SHP77 treated with DMSO at 0.1 percent for 48 hours (cell line): ENCODE measurements at places on chromosomes 5 and 9.
A peak's percentile ranks its signal among the peaks of the same experiment; 100 is the strongest.

DNA sequence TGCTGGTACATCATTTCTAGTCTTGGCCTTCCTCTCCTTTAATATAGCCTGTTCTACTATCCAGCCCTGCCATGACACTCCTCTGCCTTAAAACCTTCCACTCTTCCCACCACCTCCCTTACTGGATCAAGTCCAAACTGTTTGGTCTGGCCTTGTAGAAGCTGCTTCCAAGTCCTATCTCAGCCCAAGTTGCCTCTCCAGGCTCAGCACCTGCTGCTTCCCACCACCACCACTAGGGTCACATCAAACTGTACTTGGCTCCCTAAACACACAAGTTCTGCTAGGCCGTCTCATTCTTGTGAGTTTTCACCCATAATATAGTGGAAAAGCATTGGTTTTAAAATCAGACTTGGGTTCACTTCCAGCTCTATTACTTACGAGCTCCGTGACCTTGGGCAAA is 1.4 kb downstream of the NDUFA8 start:
- peak; percentile 15 for DNase-seq

- no peak for DNase-seq
Observed at GRCh38 chr5:105033637-105034400, 1471.2 kb upstream of the NUDT12 start.

GRCh38 chr5:72271702-72272101 is 48.3 kb downstream of the MRPS27 start:
- DNase-seq: no peak

- DNase-seq: peak; percentile 50
Observed at GRCh38 chr5:104817127-104817526, 1254.5 kb upstream of the NUDT12 start.

DNA sequence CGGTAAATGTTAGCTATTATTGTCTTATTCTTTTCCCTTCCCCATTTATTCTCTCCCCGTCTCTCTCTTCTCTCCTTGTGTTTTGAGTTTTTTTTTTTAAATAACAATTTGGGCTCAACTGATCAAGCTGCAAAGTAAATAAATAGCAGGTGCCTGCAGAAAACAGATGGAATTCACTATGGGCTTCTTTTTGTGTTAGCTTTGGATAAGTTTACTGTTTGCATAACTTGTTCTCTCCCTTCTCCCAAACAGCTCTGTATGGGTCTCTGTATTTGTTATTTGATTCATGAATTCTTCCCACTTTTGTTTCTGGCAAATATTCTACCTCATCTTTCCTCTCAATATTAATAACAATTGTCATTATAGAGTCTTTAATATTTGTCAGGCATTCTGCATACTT is 111.8 kb upstream of the ASTN2 start:
- DNase-seq: no peak

DNA sequence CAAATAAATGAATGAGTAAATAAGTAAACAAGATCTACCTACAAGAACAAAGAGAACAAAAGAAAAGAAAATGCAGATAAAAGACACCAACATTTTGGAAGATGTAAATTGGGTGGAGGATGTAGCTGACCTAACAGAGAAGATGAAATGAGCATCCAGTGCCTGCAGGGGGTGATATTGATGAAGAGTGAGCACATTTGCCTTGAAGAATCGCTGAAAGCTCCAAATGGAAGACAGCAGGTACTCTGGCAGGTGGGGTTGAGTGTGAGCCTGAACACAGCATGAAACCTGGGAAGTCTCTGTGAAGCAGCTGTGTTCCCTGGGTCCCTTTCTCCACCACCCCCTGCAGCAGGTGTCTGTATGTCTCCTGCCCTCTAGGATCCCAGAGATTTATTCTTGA is 125.6 kb downstream of the NXNL2 start:
- DNase-seq: no peak

DNA sequence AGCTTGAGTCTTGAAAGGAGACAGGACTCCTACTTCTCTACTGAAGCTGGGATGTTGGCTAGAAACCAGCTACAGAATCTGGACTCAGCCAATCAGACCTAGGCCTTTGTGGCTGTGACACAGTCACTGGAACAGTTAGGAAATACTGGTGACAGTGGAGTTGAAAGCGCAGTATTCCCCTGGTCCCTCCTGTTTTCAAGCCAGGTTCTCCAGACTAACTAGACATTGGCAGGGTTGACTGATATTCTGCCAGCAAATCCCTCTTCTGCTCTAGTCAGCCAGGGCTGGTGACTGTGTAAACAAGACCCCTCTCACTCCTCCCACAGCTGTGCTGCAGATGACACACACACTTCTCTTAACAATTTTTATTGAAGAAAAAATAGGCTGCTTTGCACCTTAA is 8.7 kb downstream of the SHROOM1 start:
- no peak for DNase-seq

- no peak for DNase-seq
Observed at GRCh38 chr9:18920141-18921084, 112.6 kb downstream of the SAXO1 start.

DNA sequence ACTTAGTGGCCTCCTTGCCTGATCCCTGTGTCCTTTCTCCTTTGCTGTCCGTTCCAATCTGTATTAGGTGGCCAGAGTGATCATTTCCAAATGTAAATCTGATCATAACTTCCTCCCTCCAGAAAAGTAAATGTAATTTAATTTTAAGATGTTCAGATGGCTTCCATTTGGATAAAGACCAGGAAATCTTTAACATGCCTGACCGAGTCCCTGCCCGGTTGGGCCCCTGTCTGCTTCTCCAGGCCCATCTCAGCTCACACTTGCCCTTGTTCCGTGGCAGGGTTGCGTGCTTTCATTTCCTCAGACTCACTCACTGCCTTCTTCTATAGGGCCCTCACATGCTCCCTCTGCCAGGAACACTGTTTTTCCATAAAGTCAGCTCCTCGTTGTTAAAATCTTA is 7.6 kb downstream of the MAP3K1 start:
- DNase-seq: no peak

- DNase-seq: peak; percentile 48
Observed at GRCh38 chr9:126781186-126782052, 23.4 kb upstream of the ZBTB43 start.

GRCh38 chr5:160843240-160843639 is 8.8 kb downstream of the ATP10B start:
- DNase-seq: no peak

DNA sequence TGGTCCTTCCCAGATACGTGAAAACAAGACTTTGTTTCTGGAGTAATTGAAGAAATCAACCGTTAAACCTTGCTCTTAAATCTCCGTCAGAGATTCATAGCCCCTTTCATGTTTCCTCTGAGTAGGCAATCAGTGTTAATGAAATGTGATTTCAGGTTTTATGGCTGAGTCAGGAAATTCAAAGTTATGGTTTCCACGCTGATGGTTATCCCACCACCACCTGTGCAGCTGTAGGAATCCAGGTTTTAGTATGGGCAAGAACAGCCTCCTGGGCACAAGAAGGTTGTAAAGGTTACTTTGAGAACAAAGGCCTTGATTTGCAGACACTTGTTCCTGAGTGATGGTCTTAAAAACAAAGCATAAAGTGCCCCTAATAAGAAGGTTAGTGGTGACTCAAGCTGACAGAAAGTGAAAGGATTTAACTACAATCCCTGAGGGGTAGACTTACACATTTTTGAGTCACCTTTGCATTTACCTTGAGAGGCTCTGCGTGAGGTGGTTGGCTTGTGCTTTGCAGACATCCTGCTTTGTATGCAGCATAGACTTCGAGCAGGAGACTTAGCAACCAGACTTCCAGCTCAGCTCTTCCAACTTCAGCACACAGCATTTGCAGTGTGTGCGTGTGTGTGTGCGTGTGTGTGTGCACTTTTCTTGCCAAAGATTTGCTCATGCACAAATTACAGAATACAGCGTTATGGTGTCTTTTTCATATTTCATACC is 159.6 kb downstream of the TLE4 start:
- DNase-seq: no peak

DNA sequence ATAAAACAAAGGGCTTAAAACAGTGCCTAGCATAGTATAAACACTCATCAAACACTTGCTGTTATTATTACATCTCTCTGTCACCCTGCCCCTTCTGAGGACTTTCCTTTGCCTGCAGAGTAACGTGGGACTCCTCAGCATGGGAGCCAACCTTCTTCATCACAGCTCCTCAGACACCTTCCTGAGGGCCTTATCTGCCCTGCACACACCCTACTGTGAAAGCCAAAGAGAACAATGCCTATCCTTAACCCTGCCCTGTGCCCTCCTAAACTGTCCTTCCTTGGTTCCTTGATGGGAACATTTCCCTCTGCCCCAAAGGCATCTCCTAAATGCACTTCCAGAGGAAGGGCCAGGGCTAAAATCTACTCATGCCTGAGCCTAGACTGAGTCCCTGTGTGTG is 20.6 kb upstream of the HAND1 start:
- no peak for DNase-seq

- no peak for DNase-seq
Observed at GRCh38 chr5:167440846-167441245, 850.6 kb upstream of the WWC1 start.

DNA sequence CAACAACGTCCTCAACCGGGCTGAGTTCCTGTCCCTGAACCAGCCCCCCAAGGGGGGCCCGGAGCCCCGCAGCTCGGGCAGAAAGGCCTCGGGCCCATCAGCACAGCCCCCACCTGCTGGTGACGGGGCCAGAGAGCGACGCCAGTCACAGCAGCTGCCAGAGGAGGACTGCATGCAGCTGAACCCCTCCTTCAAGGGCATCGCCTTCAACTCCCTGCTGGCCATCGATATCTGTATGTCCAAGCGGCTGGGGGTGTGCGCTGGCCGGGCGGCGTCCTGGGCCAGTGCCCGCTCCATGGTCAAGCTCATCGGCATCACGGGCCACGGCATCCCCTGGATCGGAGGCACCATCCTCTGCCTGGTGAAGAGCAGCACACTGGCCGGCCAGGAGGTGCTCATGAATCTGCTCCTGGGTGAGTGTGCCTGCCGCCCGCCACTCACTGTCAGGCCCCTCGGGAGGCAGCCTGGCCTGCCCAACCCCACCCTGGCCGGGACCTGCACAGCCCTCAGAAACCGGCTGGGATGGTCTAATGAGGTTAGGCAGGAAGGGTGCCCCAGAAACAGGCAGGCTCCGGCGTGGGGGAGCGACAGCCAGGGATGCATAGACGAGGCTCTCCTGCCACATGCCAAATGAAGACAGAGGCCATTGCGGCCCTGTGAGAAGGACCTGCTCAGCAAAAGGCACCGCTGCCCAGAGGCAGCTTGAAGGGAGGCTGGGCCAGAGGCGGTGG is 678 bp downstream of the PLPP7 start:
- DNase-seq: no peak

DNA sequence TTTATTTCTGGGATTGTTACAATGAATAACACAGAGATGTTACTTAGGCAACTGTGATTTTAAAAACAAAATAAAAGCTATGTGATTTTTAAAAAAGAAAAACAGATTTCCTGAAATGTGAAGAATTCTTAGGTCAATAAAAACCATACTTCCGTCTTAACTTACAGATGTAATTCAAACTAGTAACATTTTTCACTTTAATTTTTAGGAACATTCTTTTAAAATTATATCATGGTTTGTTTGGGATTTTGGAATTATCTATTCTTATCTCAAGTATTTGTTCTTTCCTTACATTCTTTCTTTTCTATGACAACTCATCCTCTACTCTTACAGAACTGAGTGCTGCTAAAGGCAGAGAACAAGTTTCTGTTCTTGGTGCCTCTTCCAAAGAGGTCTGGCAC is 159.5 kb downstream of the RAPGEF6 start:
- DNase-seq: no peak

GRCh38 chr9:1536522-1537170 is 478.5 kb upstream of the SMARCA2 start:
- no peak for DNase-seq

DNA sequence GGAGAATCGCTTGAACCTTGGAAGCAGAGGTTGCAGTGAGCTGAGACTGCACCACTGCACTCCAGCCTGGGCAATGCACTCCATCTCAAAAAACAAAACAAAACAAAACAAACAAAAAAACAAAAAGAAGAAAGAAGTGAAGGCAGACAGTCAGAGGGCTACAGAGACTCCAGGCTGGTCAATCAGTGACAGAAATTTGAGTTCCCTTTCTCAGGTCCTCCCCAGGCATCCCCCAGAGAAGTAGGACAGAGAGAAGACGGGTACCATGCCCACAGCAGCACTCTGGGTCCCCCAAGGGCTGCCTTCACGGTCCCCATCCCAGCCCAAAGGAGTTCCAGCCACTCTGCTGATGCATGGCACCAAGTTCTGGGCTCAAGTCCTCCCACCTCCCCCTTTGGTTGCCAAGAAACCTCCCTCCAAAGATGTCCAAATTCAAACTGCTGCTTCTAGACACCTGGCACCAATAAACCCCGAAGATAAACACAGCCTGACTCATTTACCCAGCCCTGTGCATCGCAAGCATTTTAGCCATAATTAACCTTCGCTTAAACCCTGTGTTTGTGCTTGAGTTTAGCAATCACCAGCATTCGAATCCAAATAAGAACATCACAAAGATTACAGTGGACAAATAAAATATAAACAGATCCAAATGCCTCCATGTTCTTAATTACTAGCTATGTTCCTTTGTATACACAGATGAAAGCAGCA is 24.0 kb downstream of the SEMA4D start:
- DNase-seq: no peak

GRCh38 chr9:108468364-108468763 is 387.4 kb downstream of the ACTL7B start:
- DNase-seq: no peak

DNA sequence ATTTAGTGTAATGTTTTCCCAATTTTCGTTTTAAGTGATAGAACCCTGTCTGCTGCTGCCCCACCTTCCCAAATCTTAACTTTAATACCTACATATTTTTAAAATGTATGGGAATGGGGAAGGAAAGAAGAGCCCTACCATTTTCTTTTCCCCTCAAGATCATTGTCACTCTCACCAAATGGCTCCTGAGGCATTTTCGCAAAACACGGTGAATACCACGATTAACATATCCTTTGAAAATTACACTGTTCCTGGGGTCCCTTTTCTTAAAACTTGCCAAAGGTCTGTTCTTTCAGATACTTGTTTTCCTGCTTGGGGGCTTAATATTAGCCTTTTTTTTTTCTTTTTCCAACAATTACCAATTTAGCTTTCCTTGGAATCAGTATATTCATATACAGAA is 36.1 kb downstream of the CERT1 start:
- no peak for DNase-seq

DNA sequence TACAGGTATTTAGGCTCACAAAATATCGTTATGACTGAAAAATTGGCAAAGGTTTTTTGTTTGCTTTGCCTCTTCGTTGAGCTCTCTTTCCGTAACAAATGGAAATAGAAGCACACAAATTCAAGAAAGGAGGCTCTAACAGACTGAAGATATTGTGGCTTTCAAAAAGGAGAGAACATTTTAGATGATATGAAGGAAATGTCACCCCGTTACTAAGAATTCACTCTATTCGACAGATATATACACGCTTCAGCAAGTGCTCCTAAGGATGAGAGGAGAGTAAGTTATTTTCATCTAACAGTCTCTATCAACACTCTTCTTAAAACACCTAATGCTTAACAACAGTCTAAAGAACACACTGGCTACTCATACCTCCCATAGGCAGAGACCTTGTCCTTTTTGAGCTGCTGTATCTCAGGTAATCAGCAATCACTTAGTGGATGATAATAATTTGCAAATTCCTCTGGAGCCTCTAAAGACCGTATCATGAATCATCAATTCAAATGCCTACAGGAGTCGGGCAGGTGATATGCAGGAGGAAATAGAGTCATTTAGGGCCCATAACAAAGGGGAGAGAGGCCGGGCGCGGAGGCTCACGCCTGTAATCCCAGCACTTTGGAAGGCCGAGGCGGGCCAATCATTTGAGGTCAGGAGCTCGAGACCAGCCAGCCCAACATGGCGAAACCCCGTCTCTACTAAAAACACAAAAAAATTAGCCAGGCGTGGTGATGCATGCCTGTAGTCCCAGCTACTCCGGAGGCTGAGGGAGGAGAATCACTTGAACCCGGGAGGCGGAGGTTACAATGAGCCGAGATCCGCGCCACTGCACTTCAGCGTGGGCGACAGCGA is 1.4 kb upstream of the HSDL2 start:
- no peak for DNase-seq

GRCh38 chr9:137156567-137157375 is 13.1 kb downstream of the LRRC26 start:
- no peak for DNase-seq
